ENCODE measurements at places on chromosomes 3 and 15. TPM values are rescaled to one million over a fixed set of nuclear protein-coding genes. Genes with fewer than 3 reads are reported as not detected.

ROPN1 gene
- not detected for total RNA-seq

FAM174B gene
- total RNA-seq, result 5.5 TPM

ATP13A5 gene
- not detected for total RNA-seq

SMCO1 gene
- not detected for total RNA-seq

MESP1 gene
- 4.4 TPM for total RNA-seq

CTXND1 gene
- not detected for total RNA-seq

- peaks cover 2% of the 10 kb centered on the region for H3K27me3 ChIP-seq
- no peak overlapping the region for H3K27ac ChIP-seq
- no peak overlapping the region for H3K4me3 ChIP-seq
- no peaks in the 10 kb centered on the region for H3K4me1 ChIP-seq
- DNase-seq, result no peak
Observed at GRCh38 chr3:184050217-184050847, 2.5 kb upstream of the HTR3C start.

GRCh38 chr15:82851981-82852511 is 42.6 kb downstream of the WHAMM start:
- peaks cover 21% of the 10 kb centered on the region for H3K4me1 ChIP-seq
- no peak for DNase-seq
- H3K4me3 ChIP-seq, result no peak overlapping the region

- H3K4me1 ChIP-seq, result no peaks in the 10 kb centered on the region
- no peak overlapping the region for H3K4me3 ChIP-seq
- DNase-seq, result no peak
- H3K27me3 ChIP-seq, result no peaks in the 10 kb centered on the region
- H3K27ac ChIP-seq, result no peak overlapping the region
Observed at GRCh38 chr3:177515786-177516157, 318.5 kb upstream of the TBL1XR1 start.

GRCh38 chr15:68307131-68307928 is 29.8 kb downstream of the FEM1B start:
- H3K4me3 ChIP-seq, result no peak overlapping the region
- no peaks in the 10 kb centered on the region for H3K27me3 ChIP-seq
- peaks cover 9% of the 10 kb centered on the region for H3K4me1 ChIP-seq
- H3K27ac ChIP-seq, result no peak overlapping the region
- no peak for DNase-seq
- no peaks in the 10 kb centered on the region for H3K36me3 ChIP-seq

GRCh38 chr15:50549326-50549725 is 2.9 kb upstream of the USP50 start:
- no peak overlapping the region for H3K27ac ChIP-seq
- no peaks in the 10 kb centered on the region for H3K36me3 ChIP-seq
- H3K4me1 ChIP-seq, result no peaks in the 10 kb centered on the region
- H3K4me3 ChIP-seq, result no peak overlapping the region

GRCh38 chr3:64079369-64080150 is 56.3 kb upstream of the PSMD6 start:
- no peaks in the 10 kb centered on the region for H3K36me3 ChIP-seq
- H3K4me3 ChIP-seq, result no peak overlapping the region
- H3K27ac ChIP-seq, result no peak overlapping the region
- peaks cover 19% of the 10 kb centered on the region for H3K27me3 ChIP-seq
- H3K4me1 ChIP-seq, result peaks cover 4% of the 10 kb centered on the region

DNA sequence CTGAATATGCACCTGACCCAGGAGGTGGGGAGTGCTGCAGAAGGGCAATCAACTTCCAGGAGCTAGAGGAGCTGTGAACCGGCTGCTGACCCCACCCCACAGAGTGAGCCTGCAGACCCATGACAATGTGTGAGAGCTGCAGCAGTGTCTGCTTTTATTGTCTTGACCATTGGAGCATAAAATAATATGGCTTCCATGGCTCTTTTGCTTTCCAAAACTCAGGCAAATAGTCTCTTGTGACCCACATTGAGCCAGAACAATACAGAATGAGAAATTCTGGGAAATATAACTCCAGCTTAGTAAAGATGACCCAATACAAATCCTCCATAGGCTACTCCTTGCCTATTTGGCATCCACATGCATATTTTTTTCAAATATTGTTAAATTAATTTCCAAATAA is 309.6 kb downstream of the PYDC2 start:
- H3K27ac ChIP-seq, result no peak overlapping the region
- no peak overlapping the region for H3K4me3 ChIP-seq
- H3K4me1 ChIP-seq, result no peaks in the 10 kb centered on the region
- DNase-seq, result no peak

DNA sequence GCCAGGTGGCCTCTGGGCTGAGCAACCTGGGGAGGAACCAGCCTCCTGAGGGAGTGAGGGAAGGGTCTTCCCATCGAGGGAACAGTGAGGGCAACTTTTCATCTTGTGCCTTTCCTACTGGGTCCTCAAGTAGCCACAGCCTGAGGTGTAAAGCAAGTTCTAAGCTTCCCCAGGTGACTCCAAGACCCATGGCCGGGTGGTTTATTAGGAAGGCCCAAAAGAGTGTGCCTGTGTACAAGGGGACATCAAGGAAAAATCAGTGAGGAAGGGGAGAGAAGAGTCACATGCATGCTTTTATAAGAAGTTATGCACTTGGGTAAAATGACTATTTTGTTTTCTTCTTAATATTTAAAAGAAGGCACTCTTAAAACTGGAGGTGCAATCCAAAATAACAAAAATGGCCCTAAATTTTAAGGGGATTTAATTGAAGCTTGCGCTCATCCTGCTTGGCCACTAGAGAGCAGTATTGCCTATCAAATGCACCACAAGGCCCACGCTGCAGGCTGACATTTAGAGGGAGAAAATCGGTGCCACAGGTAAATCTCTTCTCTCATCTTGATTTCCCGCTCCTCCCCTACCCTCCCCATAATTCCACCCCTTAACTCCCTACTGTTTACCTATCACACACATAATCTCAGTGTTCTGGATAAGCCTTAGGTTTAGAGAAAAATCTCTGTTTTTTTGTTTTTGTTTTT is 6.7 kb downstream of the NANOGP8 start:
- no peak overlapping the region for H3K27ac ChIP-seq
- H3K36me3 ChIP-seq, result no peaks in the 10 kb centered on the region
- no peaks in the 10 kb centered on the region for H3K4me1 ChIP-seq
- DNase-seq, result peak; percentile 47
- no peaks in the 10 kb centered on the region for H3K27me3 ChIP-seq

DNA sequence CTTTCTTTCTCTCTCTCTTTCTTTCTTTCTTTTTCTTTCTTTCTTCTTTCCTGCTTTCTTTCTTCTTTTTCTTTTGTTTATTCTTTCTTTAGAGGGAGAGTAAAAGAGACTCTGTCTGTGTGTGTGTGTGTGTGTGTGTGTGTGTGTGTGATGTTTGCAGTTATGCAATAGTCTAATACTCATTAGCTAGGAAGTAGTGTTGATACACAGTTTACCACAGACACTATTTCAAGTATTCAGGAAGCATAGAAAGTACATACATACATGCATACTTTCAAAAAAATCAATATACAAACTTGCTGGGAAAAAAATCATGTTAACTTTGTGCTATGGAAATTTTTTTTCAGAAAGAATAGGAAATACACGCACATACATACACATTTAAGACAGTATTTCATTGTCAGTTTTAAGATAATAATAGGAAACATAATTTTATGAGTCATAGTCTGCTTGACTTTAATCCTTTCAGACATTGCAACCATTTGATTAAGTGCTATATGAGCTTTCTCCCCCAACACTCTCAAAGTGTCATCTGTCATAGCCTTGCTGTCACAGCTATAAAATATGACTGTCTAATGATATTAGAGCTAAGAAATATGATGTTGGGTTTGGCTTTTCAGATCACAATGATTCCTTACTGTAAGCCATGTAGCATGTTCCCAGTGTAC is 74.9 kb upstream of the EPHA3 start:
- no peaks in the 10 kb centered on the region for H3K36me3 ChIP-seq
- no peak overlapping the region for H3K27ac ChIP-seq
- no peak overlapping the region for H3K4me3 ChIP-seq
- no peak for DNase-seq

- no peaks in the 10 kb centered on the region for H3K4me1 ChIP-seq
- peak; percentile 30 for DNase-seq
- H3K4me3 ChIP-seq, result no peak overlapping the region
- peaks cover 22% of the 10 kb centered on the region for H3K27me3 ChIP-seq
- H3K36me3 ChIP-seq, result no peaks in the 10 kb centered on the region
- H3K27ac ChIP-seq, result no peak overlapping the region
Observed at GRCh38 chr3:134449277-134449676, 36.5 kb downstream of the ANAPC13 start.

- H3K27me3 ChIP-seq, result peaks cover 8% of the 10 kb centered on the region
- no peaks in the 10 kb centered on the region for H3K4me1 ChIP-seq
Observed at GRCh38 chr15:75947092-75947491, 43.4 kb downstream of the FBXO22 start.

- no peak for DNase-seq
- no peaks in the 10 kb centered on the region for H3K36me3 ChIP-seq
- peaks cover 11% of the 10 kb centered on the region for H3K27me3 ChIP-seq
- H3K4me3 ChIP-seq, result no peak overlapping the region
Observed at GRCh38 chr3:156751461-156752025, 74.6 kb upstream of the LEKR1 start.

DNA sequence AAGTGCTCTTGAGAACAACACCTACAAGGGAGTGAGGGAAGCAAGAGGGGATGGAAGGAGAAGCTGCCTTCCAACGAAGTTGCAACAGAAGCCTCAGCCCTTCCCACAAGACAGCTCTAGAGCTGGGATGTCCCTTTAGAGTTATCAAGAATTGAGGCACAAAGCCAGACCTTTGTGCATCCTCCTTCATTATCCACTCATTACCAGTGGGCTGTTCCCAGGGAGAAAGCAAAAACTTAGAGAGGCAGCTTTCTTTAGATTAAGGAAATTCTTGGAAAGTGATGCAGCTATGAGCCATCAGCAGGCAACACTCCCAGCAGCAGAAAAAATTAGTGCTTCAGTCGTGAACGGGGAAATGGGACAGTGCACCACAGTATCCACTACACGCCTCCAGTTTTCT is 10.6 kb upstream of the CD96 start:
- peaks cover 6% of the 10 kb centered on the region for H3K4me1 ChIP-seq
- no peak for DNase-seq
- no peak overlapping the region for H3K4me3 ChIP-seq

GRCh38 chr3:46708401-46709156 is 7.4 kb downstream of the TMIE start:
- no peak overlapping the region for H3K4me3 ChIP-seq
- H3K27ac ChIP-seq, result no peak overlapping the region
- H3K36me3 ChIP-seq, result no peaks in the 10 kb centered on the region
- H3K27me3 ChIP-seq, result no peaks in the 10 kb centered on the region

- DNase-seq, result no peak
- H3K36me3 ChIP-seq, result no peaks in the 10 kb centered on the region
- H3K4me3 ChIP-seq, result no peak overlapping the region
- no peaks in the 10 kb centered on the region for H3K27me3 ChIP-seq
- H3K4me1 ChIP-seq, result peaks cover 2% of the 10 kb centered on the region
Observed at GRCh38 chr3:171944118-171945016, 95.0 kb upstream of the FNDC3B start.

- H3K4me1 ChIP-seq, result peaks cover 10% of the 10 kb centered on the region
- no peak overlapping the region for H3K4me3 ChIP-seq
- no peaks in the 10 kb centered on the region for H3K36me3 ChIP-seq
- no peak overlapping the region for H3K27ac ChIP-seq
Observed at GRCh38 chr15:22950256-22950990, 29.7 kb downstream of the CYFIP1 start.

DNA sequence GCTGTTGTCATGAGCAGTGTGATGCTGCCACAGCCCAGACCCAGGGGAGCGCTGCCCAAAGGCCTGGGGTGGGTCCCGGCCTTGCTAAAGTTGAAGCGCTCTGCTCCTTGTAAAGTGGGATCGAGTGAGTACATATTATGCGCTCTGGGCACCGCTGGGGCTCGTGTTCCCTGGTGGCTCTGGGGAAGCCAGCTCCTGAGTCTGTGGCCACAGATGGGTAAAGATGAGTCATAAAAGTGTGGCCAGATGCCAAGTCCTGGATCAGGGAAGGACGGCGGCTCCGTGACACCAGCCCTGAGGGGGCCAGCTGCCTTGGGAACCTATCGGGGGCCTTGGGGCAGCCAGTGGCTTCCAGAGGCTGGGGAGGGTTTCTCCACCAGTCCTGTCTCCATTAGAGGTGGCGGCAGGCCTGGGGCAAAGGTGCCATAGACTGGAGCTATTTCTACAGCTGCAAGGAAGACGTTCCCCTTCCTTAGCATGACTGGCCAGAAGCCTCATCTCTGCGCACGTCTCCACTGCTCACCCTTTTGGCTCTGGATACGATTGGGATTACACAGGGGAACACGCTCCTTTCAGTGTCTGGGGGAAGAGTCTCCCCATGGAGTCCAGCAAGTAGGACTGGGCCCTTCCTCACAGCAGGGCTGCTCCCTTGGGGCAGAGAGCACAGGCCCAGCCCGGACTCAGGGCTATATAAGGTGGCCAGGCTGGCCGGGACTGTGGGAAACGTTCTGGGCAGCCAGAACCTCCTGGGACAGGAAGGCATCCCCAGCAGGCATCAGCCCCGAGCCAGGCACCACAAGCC is 1.2 kb upstream of the ITIH4 start:
- H3K4me1 ChIP-seq, result no peaks in the 10 kb centered on the region
- no peak for DNase-seq
- H3K27ac ChIP-seq, result no peak overlapping the region

DNA sequence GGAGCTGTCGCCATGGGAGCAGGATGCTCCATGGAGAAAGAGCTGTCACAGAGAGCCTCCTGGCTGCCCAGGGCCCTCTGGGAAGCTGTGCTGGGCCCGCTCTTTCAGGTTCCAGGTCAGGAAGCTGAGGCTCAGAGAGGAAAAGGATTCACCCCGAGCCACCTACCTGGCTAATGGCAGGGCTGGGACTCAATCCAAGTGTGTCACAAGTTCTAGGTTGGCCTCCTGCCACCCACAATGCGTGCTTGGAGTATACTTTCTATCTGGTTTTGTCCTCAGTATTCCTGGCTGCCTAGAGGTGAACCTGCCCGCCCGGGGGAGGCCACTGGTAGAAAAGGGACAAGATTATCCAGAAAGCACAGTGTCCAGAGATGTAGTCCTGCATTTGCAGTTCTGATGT is 23.6 kb downstream of the FAH start:
- H3K27ac ChIP-seq, result no peak overlapping the region
- no peak overlapping the region for H3K4me3 ChIP-seq
- H3K36me3 ChIP-seq, result peaks cover 13% of the 10 kb centered on the region
- H3K27me3 ChIP-seq, result no peaks in the 10 kb centered on the region

DNA sequence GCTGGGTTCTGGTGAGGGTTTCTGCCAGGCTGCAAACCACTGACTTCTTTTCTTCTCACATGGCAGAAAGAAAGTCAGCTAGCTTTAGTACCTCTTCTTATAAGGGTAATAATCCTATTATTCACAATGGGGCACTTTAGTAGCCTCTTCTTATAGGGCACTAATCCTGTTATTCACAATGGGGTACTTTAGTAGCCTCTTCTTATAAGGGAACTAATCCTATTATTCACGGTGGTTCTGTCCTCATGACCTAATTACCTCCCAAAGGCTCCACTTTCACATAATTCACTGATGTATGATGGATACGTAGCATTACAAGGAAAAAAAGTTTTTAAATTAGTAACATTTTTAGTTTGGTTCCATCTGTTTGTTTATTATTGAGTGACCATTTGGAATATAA is 671.3 kb downstream of the NSUN3 start:
- H3K4me3 ChIP-seq, result no peak overlapping the region
- H3K27ac ChIP-seq, result no peak overlapping the region
- H3K4me1 ChIP-seq, result no peaks in the 10 kb centered on the region
- DNase-seq, result no peak
- no peaks in the 10 kb centered on the region for H3K36me3 ChIP-seq
- H3K27me3 ChIP-seq, result no peaks in the 10 kb centered on the region

All from activated naive CD4-positive, alpha-beta T cell treated with anti-CD3 and anti-CD28 coated beads for 36 hours (primary cell).